ENCODE measurements at places on chromosomes 11 and 22. TPM values are rescaled to one million over a fixed set of nuclear protein-coding genes. Genes with fewer than 3 reads are reported as not detected.

GRCh38 chr11:100831929-100832494, 144.9 kb downstream of the ARHGAP42 start:
- DNase-seq = no peak

DNA sequence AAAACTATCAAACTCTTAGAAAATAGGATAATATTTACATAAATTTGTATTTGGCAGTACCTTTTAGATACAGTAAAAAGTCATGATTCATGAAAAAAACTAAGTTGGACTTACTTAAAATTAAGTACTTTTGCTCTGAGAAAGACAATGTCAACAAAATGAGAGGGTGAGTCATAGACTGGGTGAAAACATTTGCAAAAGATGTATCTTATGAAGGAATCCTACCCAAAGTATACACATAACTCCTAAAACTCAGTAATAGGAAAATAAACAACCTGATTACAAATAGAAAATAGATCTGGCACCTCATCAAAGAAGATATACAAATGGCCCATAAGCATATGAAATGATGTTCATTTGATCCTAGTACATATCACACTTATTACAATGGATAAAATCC, 1154.6 kb downstream of the JRKL start:
- no peak for DNase-seq

GRCh38 chr22:44971651-44972362, 38.0 kb downstream of the PHF21B start:
- DNase-seq = no peak

DNA sequence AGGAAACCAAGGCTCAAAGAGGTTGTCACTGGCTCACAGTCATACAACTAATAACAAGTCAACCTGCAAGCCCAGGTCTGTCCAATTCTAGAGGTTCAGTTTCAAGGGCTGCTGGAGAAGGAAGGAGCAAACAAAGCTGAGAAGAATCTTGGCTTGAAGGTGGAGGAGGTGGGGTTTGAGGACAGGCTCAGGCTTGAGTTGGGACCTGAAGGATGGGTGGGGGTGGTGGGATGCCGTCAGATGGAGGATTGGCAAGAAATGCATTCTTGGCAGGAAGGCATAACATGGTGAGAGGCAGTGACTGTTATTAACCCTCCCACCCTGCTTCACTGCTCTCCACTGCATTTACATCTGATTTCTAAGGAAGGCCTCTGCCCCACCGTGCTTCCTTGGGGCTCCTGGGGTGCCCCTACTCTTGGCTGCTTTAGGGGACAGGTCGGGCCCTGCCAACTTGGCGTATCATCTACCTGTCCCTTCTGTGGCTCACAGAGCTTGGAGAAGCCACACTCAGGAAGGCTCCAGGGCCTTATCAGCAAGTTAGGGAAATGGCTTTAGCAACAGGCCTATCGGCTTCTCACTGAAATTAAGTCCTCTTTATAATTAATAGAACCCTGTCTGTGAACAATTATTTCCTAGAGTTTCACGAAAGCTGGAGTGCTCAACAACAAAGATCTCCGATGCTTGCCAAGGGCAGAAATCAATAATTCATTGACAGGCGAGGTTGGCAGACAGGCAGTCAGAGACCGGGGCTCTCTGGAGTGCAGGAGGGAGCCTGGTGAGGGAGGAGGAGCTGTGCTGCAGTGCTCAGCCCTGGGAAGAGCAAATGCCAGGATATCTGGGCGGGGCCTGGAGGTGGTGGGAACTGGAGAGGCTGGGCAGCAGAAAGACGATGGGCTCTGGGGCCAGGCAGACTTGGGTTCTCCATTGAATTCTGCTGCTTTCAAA, 84.9 kb upstream of the NARS2 start:
- no peak for DNase-seq

ATL3 gene
- 91.6 TPM for total RNA-seq

DNA sequence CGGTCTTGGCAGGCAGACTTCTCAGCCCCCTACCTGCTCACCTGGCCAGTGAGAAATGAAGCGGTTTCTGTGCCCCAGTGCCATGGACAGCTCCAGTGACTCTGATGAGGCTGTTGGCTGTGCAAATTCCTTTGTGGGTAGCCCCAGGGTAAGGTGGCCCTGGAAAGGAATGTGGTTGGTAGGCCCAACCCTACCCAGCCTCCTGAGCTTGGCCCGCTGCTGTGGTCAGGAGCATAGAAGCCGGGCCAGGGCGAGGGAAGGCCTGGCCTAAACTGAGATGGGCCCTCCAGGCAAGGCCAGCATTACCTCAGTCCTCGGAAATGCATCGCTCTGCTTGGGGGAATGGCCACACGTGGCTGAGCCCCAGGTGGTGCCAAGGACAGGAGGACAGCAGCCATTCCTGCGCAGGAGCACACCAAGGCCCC, 16.9 kb downstream of the DAGLA start:
- no peak for DNase-seq

- DNase-seq = no peak
Observed at GRCh38 chr11:125413226-125413625, 82.8 kb downstream of the FEZ1 start.

SCGB1C1 gene
- not detected for total RNA-seq
